Cortex of kidney (tissue), 1 donor: ENCODE measurements at places on chromosomes 6 and 20.

DNA sequence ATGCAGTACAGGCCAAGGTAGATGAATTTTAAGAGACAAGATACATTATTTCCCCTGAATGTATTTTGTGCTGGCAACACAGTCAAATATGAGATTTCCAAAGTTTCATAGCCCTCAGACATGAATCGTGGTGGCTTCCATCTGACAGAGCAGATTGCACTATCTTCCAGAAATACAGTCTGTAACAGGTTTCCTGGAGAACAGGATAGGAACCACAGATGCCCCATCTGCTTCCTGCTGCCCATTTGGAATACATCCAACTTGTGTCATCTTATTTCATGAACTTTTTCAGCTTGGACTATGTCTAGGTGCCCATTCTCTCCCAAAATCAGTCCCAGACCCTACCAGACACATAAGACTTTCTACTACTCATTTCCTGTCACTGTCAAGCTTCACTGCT, 426.0 kb downstream of the KIF16B start:
- DNase-seq, result no peak

GRCh38 chr6:102761872-102762271, 1368.4 kb downstream of the GRIK2 start:
- no peak for DNase-seq

DNA sequence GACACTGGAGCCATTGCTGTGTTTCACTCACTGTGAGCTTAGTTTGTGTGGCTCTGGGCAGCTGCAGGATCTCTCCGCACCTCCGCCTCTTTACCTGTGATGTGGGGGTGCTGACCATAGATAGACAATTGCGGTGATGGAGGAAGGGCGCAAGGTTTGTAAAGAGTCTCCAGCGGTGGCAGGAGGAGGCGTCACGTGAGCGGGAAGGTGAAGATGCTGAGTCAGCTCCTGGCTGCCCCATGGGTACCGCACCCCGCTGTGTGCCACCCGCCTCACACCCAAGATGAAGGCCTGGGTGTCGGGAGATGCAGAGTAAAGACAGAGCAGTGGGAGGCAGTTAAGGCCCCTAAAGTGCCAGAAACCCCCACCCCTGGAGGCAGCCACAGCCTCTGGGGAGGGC, 9.0 kb upstream of the KCNQ2 start:
- DNase-seq, result no peak

DNA sequence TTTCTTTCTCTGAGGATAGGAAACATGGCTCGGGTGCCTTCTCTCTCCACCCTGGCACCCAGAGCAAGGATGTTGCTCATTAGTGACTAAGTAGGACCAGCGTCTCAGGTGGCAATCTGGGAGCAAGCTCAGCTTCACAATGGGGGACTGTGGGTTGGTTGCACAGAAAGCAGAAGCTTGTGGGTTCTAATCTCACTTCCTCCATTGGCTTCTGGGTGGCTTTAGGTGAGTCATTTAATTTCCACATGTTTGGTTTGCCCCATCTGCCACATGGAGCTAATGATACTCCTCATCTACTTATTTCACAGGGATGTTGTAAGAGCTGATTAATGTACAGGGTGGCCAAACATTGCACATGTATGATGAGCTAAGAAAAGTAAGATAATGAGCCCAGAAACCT, 54.8 kb upstream of the AKIRIN2 start:
- no peak for DNase-seq

DNA sequence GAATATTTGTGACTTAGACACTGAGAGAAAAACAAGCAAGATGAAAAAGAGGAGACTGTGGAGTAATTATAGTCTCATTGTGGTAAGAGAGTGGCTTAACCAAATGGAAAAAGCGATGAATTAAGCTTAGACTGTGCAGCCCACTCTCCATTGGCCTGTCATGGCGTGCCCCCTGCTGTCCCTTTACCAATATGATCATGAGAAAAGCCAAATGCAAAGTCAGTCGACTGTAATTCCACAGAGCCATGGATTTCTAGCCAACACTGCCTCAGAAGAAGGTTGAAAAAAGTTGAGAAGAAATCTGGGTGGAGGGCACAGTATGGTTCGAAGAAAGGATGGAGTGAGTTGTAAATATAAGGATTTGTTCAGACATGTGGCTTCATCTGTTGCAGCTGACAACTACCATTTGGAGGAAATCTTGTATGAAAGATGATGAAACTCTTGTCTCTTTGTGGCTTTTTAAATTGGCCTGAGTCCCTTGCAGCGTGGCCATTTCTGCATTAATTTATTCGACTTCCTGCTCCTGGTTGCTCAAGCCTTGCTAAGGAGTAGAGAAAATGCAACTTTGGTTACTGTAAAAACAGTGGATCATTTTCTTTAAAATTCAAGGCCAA, 251.4 kb downstream of the DOK5 start:
- no peak for DNase-seq

- no peak for DNase-seq
Observed at GRCh38 chr20:11852189-11852588, 65.5 kb upstream of the BTBD3 start.

DNA sequence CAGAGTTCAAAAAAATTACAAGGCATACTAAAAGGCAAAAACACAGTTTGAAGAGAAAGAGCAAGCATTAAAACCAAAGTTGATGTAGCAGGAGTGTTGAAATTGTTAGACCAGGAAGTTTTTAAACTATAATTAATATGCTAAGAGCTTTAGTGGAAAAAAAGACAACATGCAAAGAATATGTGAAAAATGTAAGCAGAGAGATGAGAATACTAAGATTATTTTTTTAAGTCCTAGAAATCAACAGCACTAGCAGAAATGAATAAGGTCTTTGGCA, 192.6 kb downstream of the ERMARD start:
- no peak for DNase-seq

- DNase-seq, result no peak
Observed at GRCh38 chr6:168456907-168457652, 16.1 kb downstream of the SMOC2 start.

DNA sequence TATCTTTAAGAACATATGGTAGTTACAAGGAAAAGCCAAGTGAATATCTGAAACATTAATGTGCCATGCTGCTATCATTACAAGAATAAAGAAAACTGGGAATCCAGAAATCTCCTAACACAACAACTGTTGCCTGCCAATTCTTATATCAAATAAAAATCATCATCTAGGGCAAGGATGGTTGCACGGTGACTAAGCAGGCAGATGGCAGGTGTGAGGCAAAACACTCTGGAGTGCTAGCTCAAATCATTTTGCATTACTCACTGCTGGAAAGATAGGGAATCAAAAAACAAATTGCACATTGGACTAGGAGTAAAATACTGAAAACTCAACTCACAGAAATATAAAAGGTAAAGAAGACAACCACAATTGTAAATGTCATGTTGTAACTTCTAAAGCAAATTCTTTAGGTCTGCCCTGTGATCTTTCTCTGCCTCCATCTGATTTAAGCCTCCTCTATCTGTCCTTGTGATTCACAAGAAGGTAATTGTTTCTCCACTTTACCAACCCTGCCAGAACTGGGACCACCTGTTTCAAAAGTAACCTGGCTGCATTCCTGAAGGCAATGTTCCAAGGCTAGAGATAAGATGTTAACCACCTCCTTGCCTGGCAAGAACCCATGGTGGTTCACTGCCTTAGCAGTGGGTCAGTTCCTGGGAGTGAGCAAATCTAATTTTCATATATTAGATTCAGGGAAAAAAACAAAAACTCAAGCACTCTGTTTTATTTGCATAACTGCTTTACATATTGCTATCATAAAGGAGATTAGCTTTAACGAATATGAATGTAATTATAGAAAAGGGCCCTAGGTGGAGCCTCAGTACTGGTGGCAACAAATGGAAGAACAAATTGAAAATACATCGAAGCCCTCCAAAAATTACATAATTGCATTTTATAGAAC, 33.1 kb upstream of the LCA5 start:
- DNase-seq, result no peak

- no peak for DNase-seq
Observed at GRCh38 chr6:36204068-36204753, 7.7 kb downstream of the BRPF3 start.

- DNase-seq, result no peak
Observed at GRCh38 chr6:12595161-12595811, 121.3 kb upstream of the PHACTR1 start.

GRCh38 chr6:166924531-166924930, 31.8 kb downstream of the RNASET2 start:
- no peak for DNase-seq

DNA sequence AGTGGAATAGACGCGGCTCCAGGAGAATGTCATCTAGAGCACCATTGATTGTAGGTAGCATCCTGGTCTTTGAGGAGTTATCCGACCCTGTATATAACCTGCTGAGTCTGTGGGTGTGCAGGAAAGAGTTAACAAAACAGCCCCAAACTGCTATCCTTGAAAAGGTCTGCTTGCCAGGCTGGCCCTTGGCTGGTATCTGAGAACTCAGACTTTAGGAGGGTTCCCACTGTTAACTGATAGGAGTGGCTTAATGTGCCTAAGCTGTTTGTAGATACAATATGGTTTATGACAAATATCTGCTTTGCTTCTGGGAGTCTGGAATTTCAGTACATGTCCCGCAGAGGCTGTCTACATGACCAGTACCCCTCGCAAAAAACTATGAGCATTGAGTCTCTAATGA, 27.6 kb upstream of the MCUR1 start:
- no peak for DNase-seq

GRCh38 chr20:51985013-51985415, 182.7 kb upstream of the SALL4 start:
- DNase-seq, result no peak

DNA sequence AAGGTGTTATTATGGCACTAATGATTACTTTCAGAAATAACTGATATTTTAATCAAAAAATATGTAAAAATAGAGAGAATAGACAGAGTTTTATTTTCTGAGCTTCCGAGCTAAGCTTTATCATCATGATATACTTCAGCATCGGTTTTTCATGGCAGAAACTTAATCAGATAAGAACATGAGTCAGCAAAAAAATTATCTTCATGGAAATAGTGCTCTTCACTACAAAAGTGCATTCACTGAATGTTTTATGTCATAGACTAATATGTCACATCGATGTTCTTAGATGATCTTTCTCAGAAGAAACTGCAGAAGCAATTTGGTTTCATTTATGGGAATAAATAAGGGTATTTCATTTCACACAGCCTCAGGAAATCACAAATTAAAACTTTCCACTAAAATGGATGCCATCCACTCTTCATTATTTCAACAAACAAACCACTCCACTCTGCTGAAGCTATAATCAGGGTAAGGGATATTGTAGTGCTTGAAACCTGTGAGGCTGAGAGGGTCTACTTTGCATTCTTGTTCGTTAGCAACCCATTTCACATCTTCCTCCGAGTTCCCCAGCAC, 10.2 kb upstream of the MAP3K7 start:
- DNase-seq, result no peak

DNA sequence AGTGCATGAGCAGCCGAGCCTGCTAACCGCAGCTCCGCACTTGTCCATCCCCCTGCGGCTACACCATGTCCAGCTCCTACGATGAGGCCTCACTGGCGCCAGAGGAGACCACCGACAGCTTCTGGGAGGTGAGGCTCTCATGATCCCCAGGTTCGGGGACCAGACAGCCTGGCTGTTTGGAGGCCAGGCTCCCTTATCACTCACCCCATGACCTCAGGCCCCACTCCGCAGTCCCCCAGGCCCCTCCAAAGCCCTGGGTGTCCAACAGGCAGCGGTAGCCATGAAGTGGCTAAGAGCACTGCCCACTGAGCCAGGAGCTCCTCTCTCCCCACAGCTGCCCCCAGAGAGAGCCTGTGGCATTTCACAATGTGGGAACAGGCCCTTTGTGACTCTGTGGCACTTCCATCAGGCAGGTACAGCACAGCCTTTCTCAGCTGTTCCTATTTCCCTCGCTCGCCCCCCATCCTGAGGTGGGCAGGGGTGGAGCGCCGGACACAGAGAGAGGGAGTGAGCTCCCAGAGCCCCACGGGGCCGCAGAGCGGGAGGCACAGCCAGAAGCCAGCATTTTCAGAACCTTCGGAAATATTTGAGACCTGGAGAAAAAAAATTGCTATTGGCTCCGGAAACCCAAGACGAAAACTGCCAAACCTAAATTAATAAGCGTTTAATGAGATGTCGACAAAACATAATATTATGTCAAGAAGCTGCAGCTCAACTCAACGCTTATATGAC, 29.7 kb downstream of the SPDEF start:
- no peak for DNase-seq

GRCh38 chr6:31763619-31763940, 1.1 kb downstream of the SAPCD1 start:
- DNase-seq, result no peak

DNA sequence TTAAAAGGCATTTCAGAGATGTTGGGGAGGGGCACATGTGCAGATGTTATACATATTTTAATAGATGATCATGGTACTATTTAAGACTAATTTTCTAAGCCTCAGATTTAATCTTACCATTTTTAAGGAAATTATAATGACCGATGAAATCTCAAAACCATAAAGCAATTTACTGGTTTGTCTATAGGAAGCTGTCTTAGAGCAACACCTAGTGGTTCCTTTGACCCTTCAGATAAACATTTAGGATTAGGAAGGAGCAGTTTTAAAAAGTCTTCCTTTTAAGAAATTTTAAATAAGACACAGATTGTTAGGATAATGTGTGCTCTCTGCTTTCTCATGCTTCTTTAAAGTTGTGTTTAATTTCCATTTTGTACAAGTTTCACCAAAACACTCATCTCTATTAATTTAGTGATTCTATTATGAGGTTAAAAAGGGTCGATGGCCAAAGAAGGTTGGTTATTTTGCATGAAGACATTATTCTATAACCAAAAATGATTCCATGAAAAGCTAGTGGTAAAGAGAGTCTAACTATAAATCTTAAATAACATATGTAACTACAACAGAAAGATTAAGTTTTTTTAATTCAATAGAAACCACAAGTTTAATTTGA, 376.4 kb downstream of the HACE1 start:
- no peak for DNase-seq

DNA sequence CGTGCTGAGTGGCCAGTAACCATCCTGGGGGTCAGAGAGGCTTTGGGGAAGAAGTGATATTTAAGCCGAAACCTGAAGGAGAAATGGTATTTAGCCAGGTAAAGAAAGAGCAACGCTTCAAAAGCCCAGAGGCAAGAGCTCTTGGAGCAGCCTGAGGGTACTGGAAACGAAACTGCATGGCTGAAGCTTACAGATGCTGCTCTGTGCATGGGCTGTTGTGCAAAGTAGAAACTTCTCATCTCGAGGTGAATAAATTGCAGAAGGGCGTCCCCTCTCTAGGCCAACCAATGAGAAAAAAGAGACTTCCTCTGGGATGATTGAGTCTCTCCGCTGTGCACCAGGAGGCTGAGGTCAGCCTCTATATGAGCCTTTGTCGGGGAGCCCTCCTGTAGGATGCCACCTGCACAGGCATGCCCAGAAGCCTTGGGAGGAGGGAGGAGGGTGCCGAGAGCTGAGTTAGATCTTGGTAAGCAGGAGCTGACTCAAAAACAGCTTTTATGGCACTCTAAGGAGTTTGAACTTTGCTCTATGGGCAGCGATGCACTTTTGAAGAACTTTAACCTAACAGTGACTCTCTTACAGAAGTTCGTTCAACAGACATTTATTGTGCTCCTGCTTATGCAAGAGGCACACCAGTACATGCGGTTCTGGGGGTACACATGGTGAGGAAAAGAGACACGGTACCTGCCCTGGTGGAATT, 61.6 kb upstream of the EDN1 start:
- DNase-seq, result no peak
